GM18507 (cell line): ENCODE measurements at places on chromosomes 5 and 9.

DNA sequence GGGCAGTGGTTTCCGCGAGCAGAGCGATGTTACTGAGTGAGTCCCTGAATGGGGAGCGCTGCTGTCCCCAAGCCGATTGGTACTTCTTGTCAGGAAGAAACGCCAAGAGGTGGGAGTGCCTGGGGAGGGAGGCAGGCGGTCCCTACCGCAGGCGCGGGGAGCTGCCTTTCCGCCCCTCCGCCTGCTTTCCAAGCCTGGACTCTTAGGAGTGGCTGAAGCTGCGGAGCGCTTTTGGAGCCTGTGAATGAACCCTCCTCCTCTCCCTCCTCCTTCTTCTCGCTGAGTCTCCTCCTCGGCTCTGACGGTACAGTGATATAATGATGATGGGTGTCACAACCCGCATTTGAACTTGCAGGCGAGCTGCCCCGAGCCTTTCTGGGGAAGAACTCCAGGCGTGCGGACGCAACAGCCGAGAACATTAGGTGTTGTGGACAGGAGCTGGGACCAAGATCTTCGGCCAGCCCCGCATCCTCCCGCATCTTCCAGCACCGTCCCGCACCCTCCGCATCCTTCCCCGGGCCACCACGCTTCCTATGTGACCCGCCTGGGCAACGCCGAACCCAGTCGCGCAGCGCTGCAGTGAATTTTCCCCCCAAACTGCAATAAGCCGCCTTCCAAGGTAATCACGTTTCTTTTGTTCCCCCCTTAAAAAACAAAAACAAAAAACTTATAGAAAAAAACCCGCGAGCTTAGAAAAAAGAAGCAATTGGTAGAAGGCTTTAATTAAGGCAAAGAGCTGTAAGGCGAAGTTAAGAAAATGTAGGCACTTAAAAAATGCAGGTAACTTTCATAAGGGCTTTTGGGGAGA, at the start of gene VCAN:
Gene VCAN (plus strand): TSS at position 340 of the 808 bp plus-strand sequence. CDS start 11,775 bp downstream, outside the sequence.
- DNase-seq, result no peak

GRCh38 chr5:96243203-96243602, 189.8 kb downstream of the PCSK1 start:
- DNase-seq, result no peak

DNA sequence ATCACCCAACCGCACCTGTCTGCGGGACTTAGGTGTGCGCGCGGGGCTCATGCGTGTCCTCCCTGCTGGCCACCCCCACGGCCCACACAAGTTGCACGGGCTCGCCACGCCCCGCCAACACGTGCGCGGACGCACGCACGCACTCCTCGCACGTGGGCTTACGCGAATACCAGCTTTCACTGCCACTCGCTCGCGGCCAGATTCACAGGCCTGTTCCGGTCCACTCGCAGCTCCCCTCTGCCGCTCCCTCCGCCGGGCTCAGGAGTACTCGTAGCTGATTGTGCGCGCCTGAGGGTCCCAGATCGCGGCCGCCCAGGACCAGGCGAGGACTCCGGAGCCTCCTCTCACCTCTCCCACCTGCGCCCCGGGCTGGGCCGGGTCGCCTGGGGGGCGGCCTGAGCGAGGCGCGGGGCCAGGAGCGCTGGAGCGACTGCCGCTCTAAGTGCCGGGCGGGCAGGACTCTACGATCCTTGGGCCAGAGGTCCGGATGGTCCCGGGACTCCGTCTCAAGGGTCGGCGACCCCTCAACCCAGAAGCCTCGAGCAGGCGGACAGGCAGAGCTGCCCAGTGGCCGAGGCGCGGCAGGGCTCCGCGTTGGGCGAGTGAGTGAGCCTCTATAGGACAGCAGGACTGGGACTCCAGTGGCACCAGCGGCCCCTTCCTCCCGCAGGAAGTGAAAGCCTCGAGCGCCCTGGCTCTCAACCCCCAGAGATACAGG, 3.4 kb downstream of the PCDHGC5 start:
- no peak for DNase-seq

- no peak for DNase-seq
Observed at GRCh38 chr5:82564963-82565362, 286.8 kb upstream of the RPS23 start.

DNA sequence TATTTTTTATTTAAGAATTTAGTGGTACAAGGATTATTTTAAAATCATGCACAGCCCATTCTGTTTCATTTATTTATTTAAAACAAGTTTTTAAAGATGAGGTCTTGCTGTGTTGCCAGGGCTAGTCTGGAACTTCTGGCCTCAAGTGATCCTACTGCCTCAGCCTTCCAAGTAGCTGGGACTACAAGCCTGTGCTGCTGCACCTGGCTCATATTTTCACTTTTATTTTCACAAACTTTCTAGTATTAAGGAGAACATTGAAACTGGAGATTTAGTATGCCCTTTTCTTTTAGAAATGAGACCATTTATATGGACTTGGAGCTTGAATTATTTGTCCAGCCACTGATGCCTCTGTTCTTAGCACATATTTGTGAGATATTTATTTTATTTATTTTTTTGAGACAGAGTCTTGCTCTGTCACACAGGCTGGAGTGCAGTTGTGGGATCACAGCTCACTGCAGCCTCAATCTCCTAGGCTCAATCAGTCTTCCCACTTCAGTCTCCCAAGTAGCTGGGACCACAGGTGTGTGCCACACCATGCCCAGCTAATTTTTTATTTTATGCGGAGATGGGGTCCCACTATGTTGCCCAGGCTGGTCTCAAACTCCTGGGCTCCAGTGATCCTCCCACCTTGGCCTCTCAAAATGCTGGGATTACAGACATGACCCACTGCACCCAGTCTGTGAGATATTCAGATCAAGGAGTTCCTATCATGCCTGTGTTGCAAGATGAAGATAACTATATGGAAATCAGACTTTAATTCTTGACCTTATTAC, 7.4 kb downstream of the DMXL1 start:
- DNase-seq, result no peak

- DNase-seq, result no peak
Observed at GRCh38 chr9:16611983-16612382, 258.5 kb downstream of the BNC2 start.

DNA sequence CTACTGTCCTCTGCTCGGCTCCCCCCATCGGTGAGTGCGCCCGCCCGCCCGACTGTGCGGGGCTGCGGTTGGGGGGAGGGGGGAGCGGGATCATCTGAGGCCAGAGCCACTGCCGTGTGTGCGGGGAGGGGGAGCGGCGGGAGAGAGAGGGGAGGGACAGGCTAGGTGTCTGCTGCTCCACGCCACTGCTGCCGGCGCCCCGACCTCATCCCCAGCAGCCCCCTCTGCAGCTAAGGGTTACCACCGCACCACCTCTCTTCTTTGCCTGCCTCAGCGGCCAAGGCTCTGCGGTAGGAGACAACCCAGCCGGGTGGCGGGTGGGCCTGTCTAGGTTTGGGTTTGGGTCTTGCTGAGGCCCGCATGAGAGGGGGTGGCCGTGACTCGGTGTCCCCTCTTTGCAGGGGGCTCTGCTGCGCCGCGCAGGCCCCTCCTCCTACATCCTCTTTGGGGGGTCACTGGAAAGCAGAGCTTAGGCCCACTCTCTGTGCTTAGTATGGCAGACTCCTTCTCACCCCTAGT, 670 bp upstream of the PURA start:
- DNase-seq, result no peak

DNA sequence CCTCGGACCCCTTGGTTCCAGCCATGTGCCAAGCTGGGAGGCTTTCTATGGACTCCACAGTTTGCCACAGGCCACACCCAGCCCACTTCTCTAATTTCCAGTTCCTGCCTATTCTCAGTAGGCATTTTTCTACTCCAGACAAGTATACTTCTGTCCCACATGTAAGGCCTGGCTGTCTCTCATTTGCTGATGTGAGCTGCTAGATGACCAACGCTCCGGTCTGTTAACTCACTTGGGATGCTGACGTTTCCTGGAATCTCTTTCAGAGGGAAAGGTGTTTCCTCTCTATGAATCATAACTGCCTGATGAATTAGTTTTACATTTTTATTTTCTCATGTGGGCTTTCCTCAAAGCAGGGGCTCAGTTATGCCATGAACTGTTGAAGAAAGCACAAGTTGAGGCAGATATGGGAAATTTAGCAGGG, 36.3 kb downstream of the ERGIC1 start:
- no peak for DNase-seq

GRCh38 chr5:43209060-43209459, 17.0 kb downstream of the NIM1K start:
- DNase-seq, result no peak

- no peak for DNase-seq
Observed at GRCh38 chr5:52759331-52759730, 28.4 kb upstream of the ITGA1 start.

DNA sequence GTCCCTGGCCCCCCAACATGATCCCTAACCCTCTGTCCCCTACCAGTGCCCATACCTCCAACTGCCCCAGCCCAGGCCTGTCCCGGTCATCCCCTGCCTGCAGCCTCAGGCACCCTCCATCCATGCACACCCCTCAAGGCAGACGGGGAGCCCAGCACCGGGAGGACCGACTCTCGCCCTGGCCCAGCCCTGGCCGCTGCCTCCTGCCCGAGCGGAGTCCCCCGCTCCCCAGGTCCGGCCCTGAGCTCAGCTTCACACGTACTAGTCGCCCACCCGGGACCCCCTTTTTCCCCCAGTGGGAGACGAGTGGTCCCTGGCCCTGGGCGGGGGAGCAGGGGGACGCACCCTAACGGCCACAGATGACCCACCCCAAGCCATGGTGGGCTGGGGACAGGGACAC, 49.0 kb upstream of the UBAC1 start:
- DNase-seq, result no peak

- DNase-seq, result no peak
Observed at GRCh38 chr9:4740388-4740637, 689 bp downstream of the AK3 start.

GRCh38 chr5:176851871-176852658, 41.7 kb downstream of the UNC5A start:
- no peak for DNase-seq

DNA sequence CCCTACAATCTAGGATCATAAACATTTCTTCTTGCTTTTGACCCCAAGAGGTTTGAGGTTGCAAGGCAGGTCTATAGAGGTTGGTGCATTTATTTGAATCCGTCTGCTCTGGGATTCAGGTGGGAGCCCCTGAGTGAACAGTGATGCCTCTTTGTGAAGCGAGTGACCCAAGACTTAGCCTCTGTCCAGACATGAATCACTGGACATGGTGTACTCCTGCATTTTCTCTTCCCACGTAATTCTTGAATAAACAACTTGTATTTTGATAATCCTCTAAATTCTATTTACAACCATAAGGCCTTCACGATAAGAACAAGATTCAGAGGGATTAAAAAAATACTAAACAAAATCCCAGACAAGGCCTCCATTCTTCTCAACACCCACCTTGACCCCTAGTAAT, 67.5 kb upstream of the PLPP6 start:
- DNase-seq, result no peak

DNA sequence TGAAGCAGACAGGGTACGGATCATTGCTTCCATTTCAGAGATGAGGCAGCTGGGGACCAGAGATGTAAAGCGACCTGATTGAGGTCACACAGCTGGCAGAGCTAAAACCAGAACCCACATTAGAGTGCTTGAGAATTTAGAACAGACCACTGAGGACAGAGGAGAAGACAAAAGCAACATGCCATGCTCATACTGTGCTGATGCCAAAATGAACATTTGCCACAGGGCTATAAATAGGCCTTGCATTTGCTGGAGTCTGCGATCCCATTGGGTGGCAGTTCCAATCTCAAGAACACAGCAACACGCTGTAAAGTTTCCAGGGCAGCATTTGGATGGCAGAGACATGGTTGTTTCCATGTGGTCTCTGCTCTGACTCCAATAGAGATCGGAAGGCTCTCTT, 222.4 kb upstream of the TBC1D2 start:
- no peak for DNase-seq

GRCh38 chr9:95120781-95121370, 196.6 kb downstream of the FANCC start:
- no peak for DNase-seq

DNA sequence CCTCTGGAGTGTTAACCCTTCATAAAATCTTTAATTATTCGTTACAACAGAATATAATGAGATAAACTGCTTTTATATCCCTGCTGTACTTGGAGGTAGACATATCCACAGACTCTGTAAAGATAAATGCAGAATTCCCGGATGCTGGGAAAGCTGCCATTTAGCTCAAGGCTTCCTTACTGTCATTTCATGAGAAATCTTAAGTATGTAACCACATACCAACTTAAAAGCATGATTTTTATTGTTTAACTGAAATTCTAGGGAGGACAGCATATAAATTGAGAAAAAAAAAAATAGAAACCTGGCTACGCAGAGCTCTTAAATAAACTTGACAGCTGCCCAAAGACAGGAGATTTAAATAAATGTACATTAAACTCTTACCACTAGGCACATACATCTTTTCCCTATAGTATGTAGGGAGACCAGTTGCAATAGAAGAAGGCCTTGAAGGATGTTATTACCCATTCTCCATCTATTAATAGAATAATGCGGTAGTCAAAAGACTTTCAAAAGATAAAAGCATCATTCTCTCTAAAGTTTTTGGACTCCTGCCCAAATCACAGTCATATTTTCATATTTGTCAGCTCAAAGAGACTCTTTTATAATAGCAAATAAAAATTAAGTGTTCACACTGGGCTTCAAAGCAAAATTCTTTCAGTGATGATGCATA, 373.8 kb downstream of the NDUFS4 start:
- DNase-seq, result no peak

DNA sequence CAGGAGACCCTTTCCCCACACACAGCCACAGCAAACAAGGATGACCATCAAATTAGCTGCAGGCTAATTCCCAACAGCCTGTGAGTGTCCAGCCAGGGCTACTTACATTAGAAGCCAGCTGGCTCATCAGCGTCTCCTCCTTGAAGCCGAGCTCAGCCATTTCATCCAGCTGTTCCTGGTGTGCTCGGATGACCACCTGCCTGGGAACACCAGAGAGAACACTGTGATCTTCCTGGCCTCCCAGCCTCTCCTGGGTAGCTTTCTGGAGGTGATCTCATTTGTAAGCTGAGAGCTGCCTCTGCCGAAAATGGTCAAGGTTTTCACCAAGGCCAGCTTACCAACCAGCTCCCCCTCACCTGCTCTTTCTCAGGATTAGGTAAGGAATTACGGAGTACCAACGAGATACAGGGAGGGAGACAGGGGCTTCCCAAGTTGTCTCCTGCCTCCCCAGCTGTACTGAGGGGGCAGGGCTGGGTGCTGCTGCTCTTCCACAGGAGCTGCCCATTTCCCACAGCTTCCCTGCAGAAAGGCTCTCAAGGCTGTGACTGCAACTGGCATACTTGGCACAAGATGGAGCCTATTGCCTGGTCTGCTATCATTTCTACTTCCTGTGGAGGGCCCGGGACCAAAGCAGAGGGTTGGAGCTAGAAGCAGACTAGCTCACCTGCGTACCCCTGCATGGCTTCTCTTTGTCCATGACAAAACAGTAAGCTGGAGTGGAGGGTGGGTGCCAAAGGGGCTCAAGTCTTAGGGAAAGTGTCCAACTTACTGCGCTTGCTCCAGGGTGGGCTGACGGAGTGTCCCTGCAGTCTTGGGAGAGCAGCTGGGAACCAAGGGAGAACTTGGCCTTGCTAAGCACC, 73.9 kb downstream of the KIF24 start:
- DNase-seq, result no peak

GRCh38 chr5:158287643-158288271, 428.8 kb upstream of the CLINT1 start:
- DNase-seq, result no peak
